Activated CD8-positive, alpha-beta memory T cell treated with anti-CD3 and anti-CD28 coated beads for 1 hour (primary cell): ENCODE measurements at places on chromosomes 1 and 21.

- DNase-seq: peak; percentile 19
Measured at GRCh38 chr1:83860490-83861221, 138.3 kb downstream of the TTLL7 start.

GRCh38 chr1:160328184-160328583 lies 14.9 kb downstream of the COPA start:
- no peak for DNase-seq

- no peak for DNase-seq
Measured at GRCh38 chr1:72481420-72481970, 199.2 kb upstream of the NEGR1 start.

DNA sequence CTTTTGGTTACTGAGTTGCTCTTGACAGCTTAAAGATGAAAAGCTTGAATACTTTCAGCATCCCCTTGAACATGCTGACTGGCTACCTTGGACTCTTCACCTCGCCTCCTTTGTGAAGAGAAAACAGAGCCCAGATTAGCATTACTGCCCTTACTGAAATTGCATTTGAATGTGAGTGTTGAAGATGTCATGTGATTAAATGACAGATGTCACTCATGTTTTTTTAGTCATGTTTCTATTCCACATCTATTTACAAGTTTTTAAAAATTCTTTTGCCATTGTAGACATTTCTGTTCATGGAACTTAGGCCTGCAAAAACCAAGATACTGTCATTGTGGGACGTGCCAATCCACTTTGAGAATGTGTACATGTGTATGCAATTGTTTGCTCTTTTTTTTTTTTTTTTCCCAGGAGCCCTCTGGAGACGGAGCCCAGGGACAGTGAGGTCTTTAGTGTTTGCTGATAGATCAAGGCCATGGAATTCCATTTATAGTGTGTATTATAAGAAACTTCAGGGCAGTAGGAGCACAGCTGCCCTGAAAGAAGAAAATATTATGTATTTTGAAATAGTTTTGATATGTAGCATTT lies 25.7 kb upstream of the IVNS1ABP start:
- DNase-seq: no peak

GRCh38 chr1:243982447-243983018 lies 68.5 kb upstream of the ZBTB18 start:
- DNase-seq: no peak

DNA sequence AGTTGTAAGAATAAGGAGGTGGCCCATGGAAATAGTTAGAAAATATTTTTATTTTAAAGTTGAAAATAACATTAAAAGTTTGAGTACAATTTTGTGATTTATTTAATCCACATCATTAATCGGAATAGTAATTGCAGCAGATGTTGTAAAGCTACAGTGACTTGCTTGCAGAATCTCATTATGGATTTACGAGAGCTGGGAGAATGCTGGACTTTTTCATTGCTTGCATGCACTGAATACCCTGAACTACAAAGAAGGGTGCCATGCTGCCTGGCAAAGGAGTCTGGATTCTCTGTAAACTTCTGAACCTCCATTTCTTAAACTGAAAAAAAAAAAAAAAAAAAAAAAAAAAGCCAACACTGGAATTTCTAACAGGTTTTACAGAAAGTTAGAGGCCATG lies 26.5 kb downstream of the WDR64 start:
- no peak for DNase-seq
